ENCODE measurements at places on chromosomes 7 and 10.

DNA sequence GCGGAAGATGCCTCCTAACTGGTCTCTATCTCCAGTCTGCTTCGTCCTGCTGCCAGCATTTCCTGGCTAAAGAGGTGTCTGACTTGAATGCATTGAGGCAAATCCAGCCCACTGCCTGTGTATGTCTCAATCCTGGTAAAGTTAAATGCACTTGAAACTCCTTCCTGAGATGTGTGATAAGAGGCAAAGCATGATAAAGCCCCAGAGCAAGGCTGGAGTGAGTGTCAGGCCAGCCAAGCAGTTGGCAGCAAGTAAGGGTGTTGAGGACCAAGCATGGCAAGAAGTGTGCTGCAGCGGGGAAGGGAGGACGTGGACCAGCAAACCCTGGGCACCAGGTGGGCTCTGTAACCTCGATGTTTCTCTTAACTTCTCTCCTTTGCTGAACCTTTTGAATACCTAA, 29.1 kb downstream of the LRRC18 start:
- DNase-seq = no peak

- no peak for DNase-seq
These were observed 16.7 kb downstream of the WIPI2 start for GRCh38 chr7:5206686-5207085.

- DNase-seq = no peak
These were observed 60.8 kb downstream of the MDH2 start for GRCh38 chr7:76108540-76109233.

GRCh38 chr10:110642204-110643034, 1.7 kb upstream of the RBM20 start:
- DNase-seq = no peak

DNA sequence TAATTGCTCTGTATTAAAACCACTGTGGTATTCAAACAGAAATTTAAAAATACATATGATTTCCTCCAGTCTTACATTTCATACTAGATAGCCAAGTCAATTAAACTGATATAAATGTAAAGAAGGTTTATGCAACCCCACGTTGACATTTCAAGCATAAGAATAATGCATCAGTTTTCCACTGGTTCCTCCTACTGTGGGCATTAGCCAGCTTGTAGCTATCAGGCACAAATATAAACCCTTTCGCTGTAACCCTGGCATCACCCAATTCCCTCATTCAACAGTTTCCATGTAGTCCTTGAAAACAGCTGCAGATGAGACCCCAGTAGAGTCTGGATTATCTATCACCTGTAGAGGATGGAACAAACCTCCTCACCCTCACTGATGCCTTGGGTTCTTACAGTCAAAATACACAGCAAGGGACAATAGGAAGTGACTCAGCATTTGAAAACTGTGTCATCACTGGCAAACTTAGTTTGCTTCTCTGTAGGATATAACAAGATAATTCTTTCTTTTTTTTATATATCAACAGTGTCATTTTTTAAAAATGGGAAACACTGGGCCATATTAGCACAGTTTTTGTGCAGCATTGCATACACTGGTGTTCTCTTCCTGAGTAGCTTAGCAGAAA, 113.0 kb downstream of the PDE1C start:
- no peak for DNase-seq

- DNase-seq = no peak
These were observed 860.6 kb upstream of the CELF2 start for GRCh38 chr10:10156917-10157600.

DNA sequence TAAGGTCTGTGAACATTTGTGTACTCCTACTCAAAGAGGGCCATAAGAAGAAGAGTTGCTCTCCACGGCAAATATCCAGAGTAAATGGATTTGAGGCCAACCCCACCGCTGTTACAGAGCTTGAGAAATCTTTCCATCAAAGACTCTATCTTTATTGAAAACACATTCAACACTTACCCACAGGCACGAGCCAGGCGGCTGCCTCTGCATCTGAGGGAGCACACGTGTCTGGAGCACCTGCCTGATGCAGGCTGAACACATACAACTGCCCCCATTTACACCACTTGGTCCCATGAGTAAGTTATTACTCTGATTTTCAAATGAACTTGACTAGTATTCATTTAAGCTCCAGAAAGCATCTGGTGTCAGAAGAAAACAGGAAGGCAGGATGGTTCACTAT, 38.7 kb downstream of the HBP1 start:
- DNase-seq = no peak

DNA sequence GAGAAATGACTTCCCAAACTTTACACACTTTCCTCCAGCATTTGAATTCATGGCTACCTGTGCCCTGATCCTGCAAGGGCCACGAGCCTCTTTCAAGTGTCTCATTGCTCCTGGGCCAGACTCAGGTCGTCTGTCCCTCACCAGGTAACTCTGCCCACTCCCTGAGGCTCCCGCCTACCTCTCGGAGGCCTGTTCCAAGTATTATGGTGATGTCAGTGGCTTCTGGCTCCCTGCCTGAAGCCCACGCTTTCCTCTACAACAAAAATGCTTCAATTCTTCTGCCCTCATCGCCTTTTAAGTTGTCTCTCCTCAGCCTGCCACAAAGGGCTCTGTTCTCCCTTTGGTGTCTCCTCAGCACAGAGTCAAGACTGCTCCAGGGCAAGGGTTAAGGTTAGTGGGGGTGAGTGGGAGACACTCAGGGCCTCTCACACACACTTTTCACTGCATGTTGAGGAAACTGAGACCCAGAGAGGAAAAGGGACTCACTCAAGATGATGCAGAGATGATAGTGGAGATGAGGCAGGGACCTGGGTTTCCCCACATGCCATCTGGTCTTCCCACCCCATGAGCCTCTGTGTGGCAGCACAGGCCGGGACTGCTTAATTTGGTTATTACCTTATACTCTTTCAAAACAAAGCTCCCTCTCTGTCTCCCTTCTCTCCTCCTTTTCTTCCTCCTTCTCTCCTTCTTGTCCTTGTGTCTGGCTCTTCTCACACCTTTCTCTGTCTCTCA, 28.3 kb upstream of the EGR2 start:
- no peak for DNase-seq

DNA sequence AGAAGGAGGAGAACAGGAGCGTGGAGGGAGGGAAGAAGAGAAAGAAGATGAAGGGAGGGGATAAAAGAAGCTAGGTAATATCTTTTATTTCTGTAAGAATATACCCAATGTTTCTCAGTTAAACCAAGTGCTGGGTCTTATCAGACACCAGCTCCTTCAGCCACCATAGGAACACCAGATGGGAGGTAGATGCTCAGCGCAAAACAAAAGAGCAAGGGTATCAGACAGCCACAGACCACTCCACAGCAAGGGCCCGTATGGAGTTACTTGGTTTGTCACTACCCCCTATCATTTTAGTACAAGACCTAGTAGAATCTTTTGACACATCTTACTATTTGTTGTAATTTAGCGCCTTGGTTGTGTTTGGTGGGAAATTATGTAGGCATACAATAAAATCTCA, 65.9 kb upstream of the FAM133B start:
- DNase-seq = no peak

- no peak for DNase-seq
These were observed 4.5 kb upstream of the CYTH3 start for GRCh38 chr7:6276911-6277408.

- no peak for DNase-seq
These were observed 80.2 kb downstream of the ADCY1 start for GRCh38 chr7:45654341-45654740.

DNA sequence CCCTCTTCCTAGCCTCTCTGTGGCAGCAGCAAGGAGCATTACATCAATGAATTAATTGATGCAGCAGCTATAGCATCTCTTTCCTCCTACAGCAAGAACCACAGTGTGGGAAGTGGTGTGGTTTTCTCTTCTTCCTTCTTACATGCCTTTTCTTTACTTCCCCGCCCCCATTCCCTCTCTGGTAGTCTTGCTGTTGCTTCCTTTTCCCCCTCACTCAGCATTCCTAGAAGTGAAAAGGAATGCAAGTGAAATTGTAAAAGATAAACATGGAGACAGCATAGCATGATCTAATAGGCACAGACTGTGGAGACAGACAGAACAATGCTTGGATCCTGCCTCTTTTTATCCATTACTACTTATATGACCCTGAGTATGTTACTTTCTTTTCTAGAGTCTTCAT, 370.5 kb upstream of the BMPER start:
- DNase-seq = no peak

- no peak for DNase-seq
These were observed 108.3 kb downstream of the ZMIZ1 start for GRCh38 chr10:79176949-79177602.

All from MG63 (cell line).